ENCODE measurements at places on chromosomes 11 and 22.
A peak's percentile ranks its signal among the peaks of the same experiment; 100 is the strongest.

DNA sequence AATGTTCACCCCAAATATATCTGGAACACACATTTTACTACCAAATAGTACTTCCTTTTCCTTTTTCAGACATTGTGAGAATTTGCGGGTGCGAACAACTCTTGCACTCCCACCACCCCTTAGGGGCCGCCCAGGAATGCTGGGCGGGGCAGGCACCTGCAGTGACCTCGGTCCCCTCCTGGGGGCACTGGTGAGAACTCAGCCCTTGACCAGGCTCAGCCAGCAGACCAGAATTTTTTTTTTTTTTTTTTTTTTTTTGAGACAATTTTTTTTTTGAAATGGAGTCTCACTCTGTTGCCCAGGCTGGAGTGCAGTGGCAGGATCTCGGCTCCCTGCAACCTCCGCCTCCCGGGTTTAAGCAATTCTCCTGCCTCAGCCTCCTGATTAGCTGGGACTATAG, 75.8 kb downstream of the ARHGAP8 start:
- no peak for DNase-seq

DNA sequence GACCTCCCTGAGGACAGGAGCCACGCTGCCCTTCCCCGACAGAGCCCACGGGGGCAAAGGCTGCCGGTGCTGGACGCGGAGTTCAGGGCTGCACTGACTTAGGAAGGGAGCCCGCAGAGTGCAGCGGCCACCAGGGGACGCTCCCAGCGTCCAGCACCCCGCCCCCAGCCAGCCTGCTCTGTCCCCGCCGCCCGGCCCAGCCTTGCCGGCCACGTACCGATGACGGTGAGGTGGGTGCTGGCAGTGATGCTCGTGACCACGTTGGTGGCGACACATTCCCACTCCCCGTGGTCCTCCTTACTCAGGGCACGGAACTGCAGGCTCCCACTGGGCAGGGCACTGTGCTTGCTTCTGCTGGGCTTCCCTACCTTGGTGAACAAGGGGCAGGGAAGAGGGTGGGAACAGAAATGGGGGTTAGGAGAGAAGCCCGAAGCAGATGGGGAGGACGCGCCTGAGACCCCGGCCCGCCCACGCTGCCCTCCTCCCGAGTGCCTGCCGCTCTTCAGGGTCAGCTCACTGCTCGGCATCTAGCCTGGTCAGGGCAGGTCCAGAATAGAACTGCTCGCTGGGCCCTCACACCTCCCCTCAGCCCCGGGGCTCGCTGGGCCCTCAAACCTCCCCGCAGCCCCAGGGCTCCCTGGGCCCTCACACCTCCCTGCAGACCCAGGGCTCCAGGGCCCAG, 25.9 kb downstream of the IGSF9B start:
- DNase-seq = no peak

DNA sequence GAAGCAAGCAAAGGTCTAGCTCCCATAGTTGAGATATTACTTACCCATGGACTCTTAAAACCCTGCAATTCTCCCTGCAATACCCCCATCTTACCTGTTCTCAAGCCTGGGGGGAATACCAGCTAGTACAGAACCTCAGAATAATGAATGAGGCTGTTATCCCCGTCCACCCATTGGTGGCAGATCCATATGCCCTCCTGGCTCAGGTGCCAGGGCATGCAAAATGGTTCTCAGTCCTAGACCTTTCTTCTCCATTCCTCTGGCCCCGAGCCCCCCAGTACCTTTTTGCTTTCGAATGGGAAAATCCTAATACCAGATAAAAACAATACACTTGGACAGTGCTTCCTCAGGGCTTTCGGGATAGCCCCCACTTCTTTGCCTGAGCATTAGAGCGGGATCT, 86.4 kb downstream of the PIWIL4 start:
- DNase-seq = no peak

DNA sequence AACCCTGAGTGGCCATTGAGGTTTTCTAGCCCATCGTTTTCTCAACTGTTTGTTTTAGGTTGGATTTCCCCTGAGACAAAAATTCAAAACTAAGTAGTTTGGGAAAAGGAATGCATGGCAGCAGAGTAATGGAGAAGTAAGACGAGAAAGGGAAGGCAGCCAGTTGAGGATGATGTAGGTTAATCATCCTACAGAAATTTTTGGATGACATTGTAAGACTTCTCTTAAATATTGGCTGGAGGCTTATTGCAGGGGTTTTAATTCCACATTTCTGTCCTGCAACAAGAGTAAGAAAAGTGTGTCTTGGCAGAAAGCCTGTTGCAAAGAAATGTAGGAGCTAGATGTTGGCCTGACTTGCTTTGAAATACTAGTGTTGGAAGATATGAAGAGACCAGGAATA, 308.8 kb downstream of the LUZP2 start:
- no peak for DNase-seq

DNA sequence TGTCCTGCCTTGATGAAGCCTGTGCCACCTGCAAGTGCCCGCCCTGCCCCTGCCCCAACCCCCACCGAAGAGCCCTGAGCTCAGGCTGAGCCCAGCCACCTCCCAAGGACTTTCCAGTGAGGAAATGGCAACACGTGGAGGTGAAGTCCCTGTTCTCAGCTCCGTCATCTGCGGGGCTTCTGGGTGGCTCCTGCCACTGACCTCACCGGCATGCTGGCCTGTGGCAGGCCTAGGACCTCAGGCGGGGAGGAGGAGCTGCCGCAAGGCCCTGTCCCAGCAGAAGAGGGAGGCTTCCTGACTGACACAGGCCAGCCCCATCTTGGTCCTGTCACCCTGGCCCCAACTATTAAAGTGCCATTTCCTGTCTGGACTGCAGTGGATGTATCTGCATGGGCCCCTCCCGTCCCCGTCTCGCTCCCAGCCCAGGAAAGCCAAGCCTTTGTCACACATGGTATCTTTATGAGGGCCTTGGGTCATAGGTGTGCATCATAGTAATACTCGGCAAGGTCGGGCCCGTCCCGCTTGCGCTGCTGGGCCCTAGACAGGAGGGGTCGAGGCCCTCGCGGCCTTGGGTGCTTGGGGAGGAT, 882 bp downstream of the FREY1 start:
- no peak for DNase-seq

- no peak for DNase-seq
Measured at GRCh38 chr22:27204280-27204679, 546.9 kb downstream of the MIAT start.

- DNase-seq = no peak
Measured at GRCh38 chr11:76635991-76636738, 34.4 kb downstream of the LRRC32 start.

DNA sequence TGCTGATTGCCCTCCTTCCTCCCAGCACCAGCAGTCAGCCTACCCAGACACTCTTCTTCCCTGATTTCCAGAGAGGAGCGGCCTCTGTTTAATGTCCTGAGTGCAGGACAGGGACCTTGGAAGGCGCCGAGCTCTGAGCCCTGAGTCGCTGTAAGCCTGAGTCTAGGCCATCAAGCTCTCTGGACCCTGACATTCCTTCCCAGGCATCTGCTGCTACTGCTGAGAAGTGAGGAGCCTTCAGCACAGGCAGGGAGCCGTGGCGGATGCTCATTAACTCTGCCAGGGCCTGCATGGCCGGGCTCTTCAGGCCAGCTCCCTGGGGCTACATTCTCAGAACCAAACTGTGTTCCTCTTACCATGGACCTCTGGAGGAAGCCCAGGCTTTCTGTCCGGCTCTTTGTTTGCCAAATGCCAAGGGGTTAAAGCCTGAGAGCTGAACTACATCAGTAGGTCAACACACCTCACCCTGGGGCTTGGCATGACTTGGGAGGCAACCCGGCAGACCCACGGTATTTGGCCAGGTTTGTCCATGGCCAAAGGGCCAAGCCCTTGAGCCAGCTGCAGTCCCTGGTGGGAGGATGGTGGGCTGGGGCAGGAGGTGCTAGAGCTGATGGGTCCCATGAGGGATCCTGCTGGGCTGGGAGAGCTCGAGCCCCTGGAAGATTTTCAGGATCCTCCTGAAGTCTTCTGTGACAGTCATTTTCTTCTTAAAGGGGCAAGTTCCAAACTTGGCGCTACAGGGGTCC, 721.4 kb downstream of the BRD1 start:
- no peak for DNase-seq

GRCh38 chr22:19743651-19744050, 16.9 kb upstream of the TBX1 start:
- DNase-seq = no peak

- DNase-seq = no peak
Measured at GRCh38 chr11:116403794-116404461, 368.9 kb downstream of the BUD13 start.

DNA sequence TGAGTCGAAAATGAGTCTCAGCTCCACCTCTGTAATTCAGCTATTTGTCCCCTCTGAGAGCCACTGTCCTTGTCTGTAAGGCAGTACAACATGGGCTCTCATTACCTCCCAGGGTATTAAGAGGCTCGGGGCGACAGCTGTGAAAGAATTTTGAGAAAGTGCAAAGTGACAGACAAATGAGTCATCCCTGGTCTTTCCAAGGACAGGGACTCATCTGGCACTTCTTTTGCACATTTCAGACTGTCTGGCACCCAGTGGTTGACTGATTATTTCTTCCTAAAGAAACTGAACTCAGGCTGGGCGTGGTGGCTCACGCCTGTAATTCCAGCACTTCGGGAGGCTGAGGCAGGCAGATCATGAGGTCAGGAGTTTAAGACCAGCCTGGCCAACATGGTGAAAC, 62.1 kb upstream of the ARFGAP3 start:
- no peak for DNase-seq

DNA sequence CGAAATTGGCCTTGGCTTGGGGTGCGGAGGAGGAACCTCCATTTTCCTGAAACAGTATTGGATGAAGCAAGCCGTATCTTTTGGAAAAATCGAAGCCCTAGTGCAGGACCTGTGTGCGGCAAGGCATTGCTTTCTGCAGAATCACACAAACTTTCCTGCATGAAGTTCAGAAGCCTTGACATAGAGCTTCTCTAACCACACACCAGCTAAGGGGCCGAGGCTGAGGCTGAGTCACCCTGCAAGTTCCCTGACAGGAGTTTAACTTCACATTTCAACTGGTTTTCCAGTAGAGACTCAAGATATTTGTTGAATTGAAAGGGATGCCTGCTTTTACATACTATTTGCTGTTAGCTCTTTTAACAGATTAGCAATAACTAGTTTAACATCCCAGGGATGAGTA, 67.8 kb downstream of the TCF20 start:
- DNase-seq = no peak

GRCh38 chr11:69371731-69372588, 78.0 kb downstream of the MYEOV start:
- no peak for DNase-seq

GRCh38 chr11:45644981-45645889, 20.2 kb downstream of the CHST1 start:
- DNase-seq = no peak

- DNase-seq = no peak
Measured at GRCh38 chr22:37026325-37026724, 6.8 kb downstream of the MPST start.

GRCh38 chr11:34501949-34502348, 11.6 kb downstream of the ELF5 start:
- no peak for DNase-seq

GRCh38 chr11:10476927-10477689, 22.0 kb downstream of the AMPD3 start:
- DNase-seq = no peak

DNA sequence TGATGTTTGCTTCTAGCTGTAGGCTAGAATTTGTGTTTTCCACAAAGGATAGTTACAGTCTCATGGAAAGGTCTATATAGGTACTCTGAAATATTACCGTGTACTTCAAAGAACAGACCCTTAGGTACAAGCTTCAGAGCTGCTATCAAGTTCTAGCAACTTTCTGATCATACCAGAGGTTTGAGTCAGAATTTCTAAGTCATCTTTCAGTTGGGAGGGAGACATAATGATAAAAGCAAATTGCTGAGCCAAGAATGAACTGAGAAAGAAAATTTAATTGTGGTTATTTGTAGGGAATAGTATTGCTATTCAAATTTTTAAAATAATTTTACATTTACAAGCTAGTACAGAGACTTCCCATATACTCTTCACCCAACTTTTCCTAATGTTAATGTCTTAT, 19.9 kb upstream of the ME3 start:
- DNase-seq = no peak

- DNase-seq = no peak
Measured at GRCh38 chr11:64923151-64923661, 1.3 kb upstream of the PPP2R5B start.

- DNase-seq = peak; percentile 45
Measured at GRCh38 chr11:57792060-57792541, 30.5 kb downstream of the CTNND1 start.

GRCh38 chr11:117673602-117674001, 123.4 kb downstream of the DSCAML1 start:
- no peak for DNase-seq

GRCh38 chr22:37887584-37888378, 18.3 kb upstream of the MICALL1 start:
- no peak for DNase-seq

DNA sequence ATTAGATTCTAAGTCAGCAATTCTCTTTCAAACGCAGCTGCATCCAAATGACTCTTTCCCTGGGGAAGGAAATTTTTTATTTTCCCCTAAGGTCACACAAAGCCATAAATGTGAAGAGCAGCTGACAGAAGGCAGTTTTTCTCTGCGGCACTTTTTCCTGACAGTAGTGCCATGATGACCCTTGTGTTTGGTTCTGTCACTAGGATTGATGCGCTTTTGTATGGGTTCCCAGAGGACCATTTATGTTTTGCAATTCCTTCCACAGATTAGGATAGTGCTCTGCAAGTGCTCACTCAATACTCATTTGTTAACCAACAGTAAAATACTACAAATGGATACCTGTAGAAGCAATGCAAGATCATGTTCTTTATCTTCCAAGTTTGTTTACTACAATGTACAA, 359.6 kb upstream of the CTSC start:
- no peak for DNase-seq

DNA sequence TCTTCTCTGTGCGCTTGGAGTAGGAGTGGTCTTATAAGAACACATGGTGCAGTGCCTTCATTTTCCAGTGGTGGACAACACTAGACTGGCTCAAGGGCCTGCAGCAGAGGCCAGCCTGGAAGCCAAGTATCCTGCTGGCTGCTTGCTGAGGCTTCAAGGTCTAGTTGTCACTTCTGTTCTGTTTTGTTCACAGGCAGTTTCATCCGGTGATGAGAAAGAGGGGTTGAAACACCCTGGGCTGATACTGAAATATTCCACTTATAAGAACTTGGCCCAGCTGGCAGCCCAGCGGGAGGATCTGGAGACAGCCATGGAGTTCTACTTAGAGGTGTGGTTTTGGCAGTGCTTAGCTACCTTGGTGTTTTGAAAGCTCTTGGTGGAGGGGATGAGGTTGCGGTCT, 29.8 kb downstream of the CABIN1 start:
- no peak for DNase-seq

GRCh38 chr22:39317084-39317774, 2.2 kb downstream of the RPL3 start:
- no peak for DNase-seq
